ENCODE measurements at places on chromosomes 13 and 19. TPM values are rescaled to one million over a fixed set of nuclear protein-coding genes. Genes with fewer than 3 reads are reported as not detected.

PCDH20 gene
- total RNA-seq = 30.1 TPM

NLRP11 gene
- not detected for total RNA-seq

PTGER1 gene
- 2.3 TPM for total RNA-seq

DNA sequence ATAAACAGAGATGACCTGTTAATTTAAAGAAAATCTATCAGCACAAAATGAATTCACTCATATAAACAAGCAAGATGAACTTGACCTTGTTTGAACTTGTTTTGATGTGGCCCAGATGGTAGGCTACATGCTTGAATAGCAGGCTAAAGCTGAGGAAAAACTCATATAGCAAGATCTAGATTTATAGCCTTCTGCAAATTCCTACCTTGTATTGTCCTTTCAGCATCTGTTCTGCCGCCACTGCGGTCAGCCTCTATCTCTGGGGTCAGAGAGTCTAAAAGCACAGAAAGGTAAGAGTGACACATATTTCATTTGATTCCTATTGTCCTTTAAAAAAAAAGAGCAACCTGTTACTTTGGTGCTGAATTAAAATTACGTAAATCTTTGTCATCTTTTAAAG lies 392.1 kb downstream of the DACH1 start:
- H3K4me3 ChIP-seq = no peak overlapping the region
- H3K27me3 ChIP-seq = no peaks in the 10 kb centered on the region
- H3K4me1 ChIP-seq = no peaks in the 10 kb centered on the region
- DNase-seq = no peak
- H3K27ac ChIP-seq = no peak overlapping the region

- DNase-seq = no peak
- H3K27me3 ChIP-seq = no peaks in the 10 kb centered on the region
- H3K27ac ChIP-seq = no peak overlapping the region
- no peaks in the 10 kb centered on the region for H3K4me1 ChIP-seq
- H3K36me3 ChIP-seq = no peaks in the 10 kb centered on the region
Measured at GRCh38 chr13:111398196-111398595, 77.8 kb downstream of the TEX29 start.

DNA sequence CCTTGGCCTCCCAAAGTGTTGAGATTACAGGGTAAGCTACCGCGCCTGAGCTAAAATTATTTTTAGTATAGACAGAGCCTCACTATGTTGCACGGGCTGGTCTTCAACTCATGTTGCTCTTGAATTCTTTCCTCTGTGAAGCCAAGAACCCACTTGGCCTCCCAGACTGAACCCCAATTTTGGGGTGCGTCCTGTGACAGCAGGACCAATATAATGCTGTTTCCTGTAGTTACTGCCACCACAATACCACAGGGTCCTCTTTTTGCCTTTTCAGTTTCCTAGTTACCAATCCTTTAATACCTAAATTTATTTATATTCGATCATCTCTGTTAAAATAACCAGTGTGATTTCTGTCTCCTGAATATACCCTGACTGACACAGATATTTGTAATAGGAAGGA lies 32.9 kb downstream of the TSKS start:
- no peak overlapping the region for H3K4me3 ChIP-seq
- H3K27me3 ChIP-seq = no peaks in the 10 kb centered on the region
- no peaks in the 10 kb centered on the region for H3K36me3 ChIP-seq

DNA sequence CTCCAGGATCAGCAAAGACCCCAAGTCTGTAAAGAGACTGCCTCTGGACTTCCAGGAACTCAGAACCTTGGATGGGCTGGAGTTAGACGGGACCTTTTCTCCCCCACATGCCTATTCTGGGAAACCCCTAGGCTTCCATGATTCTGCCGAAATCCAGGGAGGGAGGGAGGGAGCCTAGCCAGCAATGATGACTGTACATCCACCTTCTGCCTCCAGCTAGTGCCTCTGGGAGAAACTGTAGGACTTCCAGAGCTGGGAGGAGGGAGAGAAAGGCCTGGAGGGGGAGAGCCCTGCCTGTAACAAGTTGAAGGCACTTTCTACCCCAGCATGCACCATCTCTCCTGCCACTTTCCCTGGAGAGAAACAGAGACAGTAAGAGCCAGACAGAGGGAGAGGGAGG lies 6.0 kb upstream of the HAS1 start:
- no peak for DNase-seq
- H3K4me1 ChIP-seq = no peaks in the 10 kb centered on the region
- no peak overlapping the region for H3K4me3 ChIP-seq
- H3K36me3 ChIP-seq = no peaks in the 10 kb centered on the region
- no peak overlapping the region for H3K27ac ChIP-seq

DNA sequence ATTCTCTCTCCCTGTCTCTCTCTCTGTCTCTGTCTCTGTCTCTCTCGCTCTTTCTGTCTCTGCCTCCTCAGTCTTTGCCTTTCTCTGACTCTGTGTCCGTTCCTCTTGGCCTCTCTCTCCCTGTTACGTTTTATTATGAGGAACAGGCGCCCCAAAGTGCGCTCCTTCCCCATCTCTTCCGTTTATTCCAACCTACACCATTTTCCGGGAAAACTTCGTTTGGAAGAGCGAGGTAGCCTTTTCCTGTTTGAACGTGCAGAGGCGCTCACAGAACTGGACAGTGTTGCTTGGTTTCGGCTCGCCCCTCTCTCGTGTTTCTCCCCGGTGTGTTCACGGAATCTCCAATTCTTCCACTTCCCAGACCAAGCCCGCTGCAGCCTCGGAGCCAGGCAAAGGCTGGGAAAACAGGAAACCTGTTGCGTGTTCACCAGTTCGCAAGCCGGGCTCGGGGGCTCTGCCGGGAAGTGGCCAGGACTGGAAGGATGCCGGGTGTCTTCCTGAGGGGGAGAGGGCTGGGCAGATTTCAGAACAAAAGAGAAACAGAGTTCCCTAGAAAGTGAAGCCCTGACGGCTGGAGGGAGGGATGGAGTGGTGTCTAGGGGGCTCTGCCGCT lies 605 bp downstream of the TMEM255B start:
- H3K4me1 ChIP-seq = no peaks in the 10 kb centered on the region
- DNase-seq = peak; percentile 81
- peak overlapping the region; percentile 75 for H3K4me3 ChIP-seq
- H3K36me3 ChIP-seq = no peaks in the 10 kb centered on the region
- no peak overlapping the region for H3K27ac ChIP-seq

- no peak for DNase-seq
- no peak overlapping the region for H3K27ac ChIP-seq
- no peaks in the 10 kb centered on the region for H3K36me3 ChIP-seq
- no peaks in the 10 kb centered on the region for H3K27me3 ChIP-seq
Measured at GRCh38 chr13:112333756-112334543, 42.2 kb upstream of the SPACA7 start.

DNA sequence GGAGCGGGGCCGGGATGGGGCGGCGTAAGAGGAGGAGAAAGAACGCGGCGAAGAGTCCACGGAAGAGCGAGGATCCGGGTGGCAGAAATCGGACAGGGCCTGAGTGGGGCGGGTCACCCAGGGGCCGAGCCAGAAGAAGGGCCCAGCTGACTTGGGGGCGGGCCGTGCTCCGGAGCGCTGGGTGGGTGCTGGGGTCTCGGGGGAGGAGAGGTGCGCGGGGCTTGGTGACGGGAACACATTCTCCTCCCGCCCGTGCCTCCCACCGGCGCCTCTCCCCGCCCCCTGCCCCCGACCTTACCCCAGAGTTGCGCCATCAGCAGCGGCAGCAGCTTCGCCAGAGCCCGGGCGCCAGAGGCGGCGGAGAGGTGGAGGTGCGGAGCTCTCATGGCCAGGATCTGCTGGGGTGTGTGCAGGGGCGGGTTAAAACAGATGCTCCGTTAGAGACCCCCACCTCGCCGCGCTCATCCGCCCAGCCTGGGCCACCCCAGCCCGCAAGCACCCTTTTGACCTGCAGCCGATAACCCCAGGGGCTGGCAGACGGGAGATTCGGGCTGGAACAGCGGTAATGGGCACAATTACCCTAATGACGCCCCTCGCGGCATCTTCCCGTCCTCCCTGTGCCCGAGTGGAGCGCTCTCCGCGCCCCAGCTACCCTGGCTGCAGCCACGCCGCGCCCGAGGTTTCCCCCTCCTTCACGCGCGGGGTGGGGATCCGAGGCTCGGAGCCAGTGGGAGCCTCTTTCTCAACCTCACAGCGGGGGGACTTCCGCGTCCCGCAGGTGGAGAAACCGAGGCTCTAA lies 565 bp downstream of the KLK10 start:
- no peaks in the 10 kb centered on the region for H3K27me3 ChIP-seq
- H3K27ac ChIP-seq = no peak overlapping the region
- H3K4me1 ChIP-seq = no peaks in the 10 kb centered on the region
- peak; percentile 69 for DNase-seq
- H3K36me3 ChIP-seq = no peaks in the 10 kb centered on the region
- H3K4me3 ChIP-seq = no peak overlapping the region

DNA sequence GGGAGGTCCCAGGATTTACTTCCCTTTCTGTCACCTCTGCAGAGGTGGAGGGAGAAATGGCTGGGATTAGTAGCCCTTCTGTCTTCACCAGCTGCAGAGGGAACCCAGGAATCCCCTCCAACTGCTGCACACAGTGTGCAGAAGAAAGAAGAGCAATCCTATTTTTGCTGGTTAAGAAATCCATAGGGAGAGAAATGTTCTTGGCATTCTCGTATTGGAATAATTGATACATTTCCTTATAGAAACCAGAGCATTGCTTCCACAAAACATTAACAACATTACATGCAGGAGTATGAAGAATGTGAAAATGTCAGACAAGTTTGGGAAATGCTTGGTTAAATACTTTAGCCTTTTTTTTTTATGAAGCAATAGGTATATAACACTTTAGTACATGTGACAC lies 48.3 kb upstream of the KLF12 start:
- H3K27ac ChIP-seq = no peak overlapping the region
- H3K36me3 ChIP-seq = no peaks in the 10 kb centered on the region
- H3K27me3 ChIP-seq = no peaks in the 10 kb centered on the region
- H3K4me1 ChIP-seq = no peaks in the 10 kb centered on the region
- no peak overlapping the region for H3K4me3 ChIP-seq

DNA sequence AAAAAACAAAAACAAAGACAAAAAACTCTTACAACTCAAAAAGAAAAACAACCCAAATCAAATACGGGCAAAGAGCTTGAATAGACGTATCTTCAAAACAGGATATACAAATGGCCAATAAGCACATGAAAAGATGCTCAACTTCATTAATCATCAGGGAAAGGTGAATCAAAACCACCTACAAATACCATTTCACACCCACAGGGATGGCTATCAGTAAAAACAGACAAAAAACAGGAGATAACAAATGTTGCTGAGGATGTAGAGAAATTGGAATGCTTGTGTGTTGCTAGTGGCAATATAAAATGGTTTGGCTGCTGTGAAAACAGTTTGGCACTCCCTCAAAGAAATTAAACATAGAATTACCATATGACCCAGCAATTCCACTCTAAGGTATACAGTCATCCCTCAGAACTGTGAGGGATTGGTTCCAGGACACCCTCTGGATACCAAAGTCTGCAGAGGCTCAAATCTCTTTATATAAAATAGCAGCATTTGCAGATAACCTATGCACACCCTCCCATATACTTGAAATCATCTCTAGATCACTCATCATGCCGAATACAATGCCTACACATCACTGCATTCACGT lies 29.7 kb downstream of the MLLT1 start:
- H3K27me3 ChIP-seq = no peaks in the 10 kb centered on the region
- H3K36me3 ChIP-seq = no peaks in the 10 kb centered on the region
- no peak for DNase-seq
- H3K27ac ChIP-seq = no peak overlapping the region
- H3K4me3 ChIP-seq = no peak overlapping the region

DNA sequence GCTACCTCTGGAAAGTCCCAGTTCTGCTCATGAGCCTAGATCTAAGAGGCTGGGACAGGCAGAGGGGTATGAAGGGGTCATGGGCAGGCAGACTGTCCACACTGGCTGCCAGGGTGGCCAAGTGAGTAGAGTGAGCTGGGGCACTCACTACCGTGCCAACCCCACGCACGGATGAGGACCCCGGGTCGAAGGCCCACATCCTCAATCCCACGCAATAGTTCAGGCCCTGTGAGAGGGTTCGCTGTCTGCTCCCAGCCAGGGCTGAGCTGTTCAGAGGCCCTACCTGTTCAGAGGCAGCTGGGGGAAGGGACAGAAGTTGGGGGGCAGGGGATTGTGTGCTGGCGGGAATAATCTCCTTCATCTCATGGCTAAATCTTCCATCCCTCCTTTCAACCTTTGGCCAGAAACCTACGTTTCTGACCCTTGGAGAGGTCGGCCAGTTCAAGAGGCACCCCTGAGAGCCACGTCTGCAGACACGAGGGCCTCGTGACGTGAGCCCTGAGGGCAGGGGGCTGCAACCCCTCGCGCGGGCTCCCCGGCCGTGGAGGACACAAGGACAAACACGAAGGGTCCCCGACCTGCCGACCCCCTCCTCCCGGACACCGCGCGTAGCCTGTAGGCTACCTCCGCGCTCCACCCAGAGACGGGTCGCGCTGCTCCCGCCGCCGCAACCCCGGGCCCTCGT lies 1.0 kb upstream of the RPS5 start:
- DNase-seq = peak; percentile 54
- no peaks in the 10 kb centered on the region for H3K36me3 ChIP-seq
- H3K27me3 ChIP-seq = no peaks in the 10 kb centered on the region

GRCh38 chr19:45180936-45181335 lies 2.4 kb downstream of the BLOC1S3 start:
- H3K27ac ChIP-seq = no peak overlapping the region
- no peak overlapping the region for H3K4me3 ChIP-seq
- H3K27me3 ChIP-seq = no peaks in the 10 kb centered on the region
- H3K36me3 ChIP-seq = no peaks in the 10 kb centered on the region
- DNase-seq = no peak
- no peaks in the 10 kb centered on the region for H3K4me1 ChIP-seq

DNA sequence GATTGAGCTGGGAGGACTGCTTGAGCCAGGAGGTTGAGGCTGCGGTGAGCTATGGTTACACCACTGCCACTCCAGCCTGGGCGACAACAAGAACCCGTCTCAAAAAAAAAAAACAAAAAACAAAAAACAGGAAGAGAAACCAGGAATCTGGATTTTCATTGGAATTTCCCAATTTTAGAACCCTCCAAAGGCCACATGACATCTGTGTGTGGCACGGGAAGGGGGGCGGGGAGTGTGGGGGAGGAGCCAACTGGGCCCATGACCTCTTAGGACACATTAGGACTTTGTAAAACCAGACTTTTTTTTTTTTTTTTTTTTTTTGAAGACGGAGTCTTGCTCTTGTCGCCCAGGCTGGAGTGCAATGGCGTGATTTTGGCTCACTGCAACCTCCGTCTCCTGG lies 21.2 kb upstream of the MYDGF start:
- peaks cover 12% of the 10 kb centered on the region for H3K36me3 ChIP-seq
- no peaks in the 10 kb centered on the region for H3K4me1 ChIP-seq
- no peak overlapping the region for H3K27ac ChIP-seq
- no peak overlapping the region for H3K4me3 ChIP-seq
- DNase-seq = peak; percentile 81

DNA sequence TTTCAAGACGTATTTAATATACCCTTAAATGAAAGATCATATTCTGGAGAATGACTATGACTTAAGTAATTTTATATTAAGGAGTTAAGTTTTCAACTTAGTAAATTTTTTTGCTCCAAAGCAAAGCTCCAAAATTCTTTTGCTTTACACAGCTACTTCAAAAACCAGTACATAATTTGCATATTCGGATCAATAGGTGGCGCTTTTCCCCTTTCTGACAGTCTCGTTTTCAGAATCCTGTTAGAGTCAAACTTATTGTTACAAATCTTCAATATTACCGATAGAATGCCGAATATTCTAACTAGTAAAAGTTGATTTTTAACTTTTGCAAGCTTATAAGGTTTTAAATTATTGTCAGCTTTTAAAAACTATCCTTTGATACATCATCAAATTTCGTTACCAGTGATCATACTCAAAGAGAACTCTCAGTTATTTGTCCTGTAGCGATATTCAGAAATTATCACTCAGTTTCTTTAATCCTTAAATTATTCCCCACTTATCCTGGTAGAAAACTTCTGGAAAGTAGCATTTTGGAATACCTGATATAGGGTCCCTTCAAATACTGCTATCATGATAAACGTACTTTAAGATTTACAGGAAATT lies 852.7 kb upstream of the KLHL1 start:
- DNase-seq = no peak
- H3K27me3 ChIP-seq = no peaks in the 10 kb centered on the region
- H3K36me3 ChIP-seq = no peaks in the 10 kb centered on the region

Data from aorta (tissue), 5 donors.